Fibroblast of skin of left quadriceps (primary cell): ENCODE measurements at places on chromosomes 16 and 17.
A peak's percentile ranks its signal among the peaks of the same experiment; 100 is the strongest.

GRCh38 chr16:82751020-82751419, 124.3 kb downstream of the CDH13 start:
- DNase-seq: no peak

DNA sequence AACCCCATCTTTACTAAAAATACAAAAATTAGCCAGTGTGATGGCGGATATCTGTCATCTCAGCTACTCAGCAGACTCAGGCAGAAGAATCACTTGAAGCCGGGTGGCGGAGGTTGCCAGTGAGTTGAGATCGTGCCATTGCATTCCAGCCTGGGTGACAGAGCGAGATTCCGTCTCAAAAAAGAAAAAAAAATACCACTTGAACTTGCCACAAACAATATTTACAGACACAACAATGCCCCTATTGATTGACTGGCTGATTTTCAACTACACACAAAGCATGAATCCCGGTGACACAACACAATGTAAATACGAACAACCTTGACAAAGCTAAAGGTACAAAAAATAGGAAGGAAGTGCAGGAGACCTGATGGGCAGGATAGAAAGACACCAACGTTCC, 49.3 kb downstream of the NXN start:
- DNase-seq: no peak

DNA sequence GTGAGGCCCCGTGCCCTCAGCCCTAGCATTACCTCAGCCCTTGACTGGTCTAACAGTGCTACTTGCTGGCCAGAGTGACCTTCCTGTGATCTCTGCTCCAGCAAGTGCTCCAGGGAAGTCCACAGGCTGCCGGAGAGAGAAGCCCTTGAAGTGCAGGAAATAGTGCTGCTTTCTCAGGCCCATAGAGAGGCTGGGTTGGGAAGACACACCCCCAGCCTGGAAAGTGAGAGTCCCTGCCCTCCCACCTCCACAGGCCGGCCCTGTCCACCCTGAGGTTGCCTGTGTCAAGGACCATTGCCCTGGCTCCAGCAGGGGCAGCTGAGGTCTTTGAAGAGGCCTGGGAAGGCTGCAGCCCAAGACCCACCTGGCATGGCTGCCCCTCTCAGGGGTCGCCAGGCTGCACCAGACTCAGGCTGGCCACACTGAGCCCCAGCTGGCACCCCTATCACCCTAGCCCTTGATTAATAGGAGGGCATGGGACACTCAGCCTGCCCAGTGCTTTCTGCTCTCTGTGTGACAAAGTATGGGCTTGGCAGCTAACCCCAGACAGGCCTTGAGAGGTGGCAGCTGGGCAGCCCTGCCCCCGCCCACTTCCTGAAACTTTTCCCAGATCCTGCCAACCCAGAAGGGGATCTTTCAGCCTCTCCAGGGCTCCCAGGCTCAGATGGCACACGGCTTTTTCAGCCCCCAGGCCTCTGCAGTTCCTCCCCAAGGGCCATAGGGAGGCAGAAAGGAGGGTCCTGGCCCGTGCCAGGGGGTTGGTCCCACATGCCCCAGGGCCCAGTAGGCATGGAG, 21.7 kb downstream of the ATP6V0D1 start:
- DNase-seq: no peak

- no peak for DNase-seq
Observed at GRCh38 chr16:52535076-52535475, 11.9 kb downstream of the TOX3 start.

GRCh38 chr16:64808474-64808873, 313.4 kb downstream of the CDH11 start:
- no peak for DNase-seq

DNA sequence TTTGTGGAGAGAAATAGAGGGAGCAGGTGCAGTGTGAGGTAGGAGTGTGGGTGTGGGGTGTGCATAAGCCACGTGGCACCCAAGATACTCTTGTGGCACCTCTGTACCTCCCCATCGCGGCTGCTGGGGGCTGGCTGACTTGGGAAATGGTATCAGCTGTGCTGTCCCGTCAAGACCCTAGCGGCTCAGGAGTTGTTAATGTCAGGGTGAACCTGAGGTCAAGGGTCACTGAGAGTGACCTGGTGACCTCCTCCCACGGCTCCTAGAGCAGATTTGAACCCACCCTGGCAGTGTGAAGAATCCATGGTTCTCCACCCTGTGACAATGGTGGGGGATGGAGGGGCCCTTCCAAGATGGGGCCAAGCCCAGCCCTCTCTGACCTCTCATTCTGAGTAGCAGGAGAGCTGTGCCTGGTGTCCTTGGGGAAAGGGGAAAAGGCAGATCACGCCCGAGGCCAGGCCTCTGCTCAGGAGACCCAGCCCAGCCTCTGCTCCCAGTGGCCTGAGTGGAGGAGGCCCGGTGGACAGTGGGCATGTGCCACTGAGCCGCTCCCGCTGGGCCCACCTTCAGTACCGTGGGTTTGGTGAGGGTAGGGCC, 3.0 kb upstream of the WFIKKN2 start:
- DNase-seq: no peak

GRCh38 chr17:47834756-47835155, 3.3 kb downstream of the LRRC46 start:
- DNase-seq: no peak

GRCh38 chr17:9350080-9350479, 225.5 kb downstream of the STX8 start:
- peak; percentile 88 for DNase-seq

GRCh38 chr17:55162556-55162946, 102.2 kb upstream of the HLF start:
- no peak for DNase-seq

DNA sequence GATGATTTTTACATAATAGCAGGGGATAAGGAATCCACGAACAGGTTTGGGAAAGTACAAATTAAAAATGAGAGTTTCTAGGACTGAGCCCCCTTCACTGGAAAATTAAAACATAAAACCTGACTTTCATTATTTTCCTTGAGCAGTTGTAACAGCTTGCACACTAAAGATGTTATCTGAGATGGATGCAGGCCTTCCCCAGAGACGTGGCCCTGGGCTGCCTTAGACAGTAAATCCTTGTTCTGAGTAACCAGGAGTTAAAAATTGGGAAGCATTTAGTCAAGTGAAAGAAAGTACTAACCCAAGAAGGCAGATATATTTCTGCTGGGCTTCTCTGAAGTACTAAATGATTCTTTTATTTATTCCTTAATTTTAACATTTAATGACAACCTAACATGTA, 432.2 kb upstream of the KIF2B start:
- DNase-seq: no peak

DNA sequence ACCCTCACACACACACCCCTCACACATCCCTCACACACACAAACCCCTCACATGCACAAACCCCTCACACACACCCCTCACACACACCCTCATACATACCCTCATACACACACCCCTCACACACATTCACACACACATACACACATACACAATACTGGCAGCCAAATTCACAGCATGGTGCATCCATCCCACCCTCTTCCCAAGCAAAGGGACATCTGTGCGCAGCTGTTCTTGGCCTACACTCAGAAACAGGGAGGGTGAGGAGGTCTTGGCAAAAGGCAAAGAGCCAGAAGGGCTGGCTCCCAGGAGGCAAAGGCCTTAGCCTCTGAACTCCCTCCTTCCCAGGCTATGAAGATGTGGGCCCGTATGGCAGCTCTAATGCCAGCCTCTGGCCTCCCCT, 23.4 kb downstream of the C17orf67 start:
- no peak for DNase-seq

DNA sequence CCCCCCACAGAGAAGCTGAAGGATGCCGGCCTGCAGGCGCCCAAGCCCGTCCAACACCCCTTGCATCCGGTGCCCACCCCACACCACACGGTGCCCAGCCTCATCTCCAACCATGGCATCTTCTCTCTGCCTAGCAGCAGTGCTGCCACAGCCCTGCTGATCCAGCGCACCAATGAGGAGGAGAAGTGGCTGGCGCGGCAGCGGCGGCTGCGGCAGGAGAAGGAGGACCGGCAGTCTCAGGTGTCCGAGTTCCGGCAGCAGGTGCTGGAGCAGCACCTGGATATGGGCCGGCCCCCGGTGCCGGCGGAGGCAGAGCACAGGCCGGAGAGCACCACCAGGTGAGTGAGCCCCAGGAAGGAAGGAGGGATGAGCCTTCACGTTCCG, 31.5 kb downstream of the GINS2 start:
- DNase-seq: no peak

- no peak for DNase-seq
Observed at GRCh38 chr17:74408815-74409214, 23.1 kb upstream of the GPRC5C start.

GRCh38 chr17:298791-299450, 53.7 kb downstream of the RPH3AL start:
- no peak for DNase-seq

DNA sequence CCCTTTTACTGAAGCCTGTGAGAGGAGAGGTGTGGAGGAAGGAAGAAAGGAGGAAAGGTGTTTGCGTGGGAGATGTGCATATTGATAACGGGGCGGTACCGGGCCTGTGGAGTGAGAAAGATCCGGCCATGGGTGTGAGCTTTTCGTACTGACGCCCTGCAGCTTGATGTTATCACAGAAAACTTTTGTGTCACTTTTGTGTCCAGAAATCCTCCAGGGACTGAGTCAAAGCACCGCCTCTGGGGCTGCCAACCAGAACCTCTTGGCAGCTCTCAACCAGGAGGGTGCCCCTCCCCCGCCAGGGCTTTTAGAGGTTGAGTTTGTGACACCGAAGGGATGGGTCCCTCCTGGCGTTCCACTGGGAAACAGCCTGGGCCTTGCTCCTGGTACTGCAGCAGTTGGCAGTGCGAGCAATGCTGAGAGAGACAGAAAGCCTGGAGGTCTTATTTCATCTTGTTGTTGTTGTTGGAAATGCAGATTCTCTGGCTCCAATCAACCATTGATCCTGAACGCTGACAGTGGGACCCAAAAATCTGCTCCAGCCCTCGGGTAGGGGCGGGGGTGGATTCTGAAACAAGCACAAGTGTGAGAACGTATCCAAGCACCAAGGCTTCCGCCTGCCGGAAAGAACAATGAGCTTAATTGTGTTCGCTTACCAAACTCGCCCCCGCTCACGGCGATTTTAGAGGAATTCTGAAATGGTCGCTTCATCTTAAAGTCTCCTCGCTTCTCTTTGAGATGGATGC, 65.0 kb downstream of the CRISPLD2 start:
- DNase-seq: no peak

- DNase-seq: no peak
Observed at GRCh38 chr16:24972608-24973220, 42.5 kb downstream of the ARHGAP17 start.

DNA sequence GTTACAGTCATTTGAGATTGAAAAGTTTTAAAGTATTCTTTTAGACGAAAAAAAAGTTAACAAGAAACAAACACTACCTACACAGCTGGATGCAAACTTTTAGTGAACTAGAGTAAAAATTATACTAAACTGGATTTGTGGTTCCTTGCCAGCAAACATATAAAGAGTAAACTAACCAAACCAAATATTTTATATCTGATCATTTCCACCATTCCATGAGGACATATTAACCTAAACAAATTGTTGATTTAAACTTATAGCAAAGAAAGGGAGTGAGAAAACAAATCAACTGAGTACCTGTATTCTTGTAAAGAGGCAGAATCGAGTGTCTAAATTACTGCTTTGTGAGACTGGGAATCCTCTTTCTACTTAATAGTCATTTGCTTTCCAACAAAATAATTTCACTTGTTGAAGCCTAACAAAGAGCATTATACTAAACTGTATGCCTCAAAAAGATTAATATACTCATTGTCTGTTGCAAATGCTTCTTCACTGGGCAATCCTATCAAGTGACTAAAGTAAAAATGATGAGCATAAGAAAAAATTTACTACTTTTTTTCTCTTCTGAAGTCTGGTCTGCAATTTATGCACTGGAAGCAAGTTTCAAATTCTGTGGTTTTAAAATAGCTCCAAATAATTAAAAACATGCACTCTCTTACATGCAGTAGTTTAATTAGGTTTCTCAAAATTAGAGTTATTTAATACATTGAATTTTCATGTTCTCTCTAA, 37.5 kb downstream of the AKAP10 start:
- peak; percentile 29 for DNase-seq

GRCh38 chr17:77119668-77120301, 21.0 kb upstream of the SEC14L1 start:
- no peak for DNase-seq

DNA sequence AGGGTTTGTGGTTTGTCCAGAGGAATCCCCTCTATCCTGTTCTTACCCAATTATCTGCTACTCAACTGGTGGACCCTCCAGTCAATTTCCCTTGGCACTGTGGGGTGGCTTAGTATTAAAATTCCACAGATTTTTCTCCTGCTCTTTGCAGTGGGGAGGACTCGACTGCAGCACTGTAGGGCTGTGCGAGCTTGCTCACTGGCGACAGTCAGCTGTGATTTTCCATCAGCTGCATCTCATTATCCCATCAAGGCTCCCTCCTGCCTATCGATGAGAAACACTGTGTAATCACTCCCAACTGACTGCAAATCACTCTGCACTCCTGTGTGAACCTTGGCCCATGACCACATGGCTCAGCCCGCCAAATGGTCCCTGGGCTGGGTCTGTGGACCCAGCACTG, 90.5 kb upstream of the MAF start:
- peak; percentile 6 for DNase-seq

DNA sequence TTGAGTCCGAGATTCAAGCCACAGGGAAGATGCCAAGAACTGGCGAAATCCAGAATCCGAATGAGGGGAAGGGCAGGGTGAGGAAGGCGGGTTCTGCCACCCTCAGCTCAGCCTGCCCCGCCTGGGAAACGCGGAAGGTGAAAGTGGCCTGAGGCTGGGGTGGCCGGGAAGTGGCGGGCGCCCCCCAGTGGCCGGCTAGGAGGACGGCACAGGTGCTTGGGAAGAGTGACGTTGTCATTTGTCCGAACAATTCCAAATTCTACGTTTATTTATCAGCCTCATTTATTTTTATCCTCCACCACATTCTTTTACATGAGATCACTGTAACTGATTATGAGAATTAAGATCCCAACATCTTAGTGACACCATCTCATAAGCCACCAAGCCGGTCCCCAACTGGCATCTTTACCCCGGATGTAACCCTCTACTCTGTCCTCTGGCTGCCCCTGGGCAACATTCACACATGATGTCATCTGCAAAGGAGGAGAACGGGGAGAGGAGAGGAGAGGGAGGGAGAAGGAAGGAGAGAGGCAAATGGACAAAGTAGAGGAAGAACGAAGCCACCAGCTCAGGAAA, 21.3 kb downstream of the SRCIN1 start:
- peak; percentile 4 for DNase-seq

- DNase-seq: no peak
Observed at GRCh38 chr16:81492311-81492761, 47.7 kb downstream of the CMIP start.
